ENCODE measurements at places on chromosomes 4 and X.

GRCh38 chr4:141810038-141810711 is 173.8 kb downstream of the IL15 start:
- no peak for DNase-seq

DNA sequence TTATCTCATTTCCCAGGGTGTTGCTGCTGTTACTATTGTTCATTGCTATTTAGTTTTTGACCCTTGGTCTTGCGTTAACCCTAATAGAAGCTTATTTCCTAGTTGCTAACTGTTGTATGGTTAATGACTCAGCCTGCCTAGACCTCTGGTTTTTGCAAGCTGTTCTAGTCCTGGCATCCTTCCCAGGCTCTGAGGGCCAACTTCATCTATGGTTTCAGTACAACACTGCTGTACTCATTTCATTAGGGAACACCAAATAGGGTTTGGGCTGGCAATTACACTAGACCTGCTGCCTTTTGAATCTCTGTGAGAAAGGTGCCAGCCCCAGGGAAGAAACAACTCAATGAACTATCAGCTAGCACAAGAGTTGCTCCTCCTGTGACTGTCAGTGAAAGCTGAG is 59.6 kb downstream of the DCX start:
- no peak for DNase-seq

DNA sequence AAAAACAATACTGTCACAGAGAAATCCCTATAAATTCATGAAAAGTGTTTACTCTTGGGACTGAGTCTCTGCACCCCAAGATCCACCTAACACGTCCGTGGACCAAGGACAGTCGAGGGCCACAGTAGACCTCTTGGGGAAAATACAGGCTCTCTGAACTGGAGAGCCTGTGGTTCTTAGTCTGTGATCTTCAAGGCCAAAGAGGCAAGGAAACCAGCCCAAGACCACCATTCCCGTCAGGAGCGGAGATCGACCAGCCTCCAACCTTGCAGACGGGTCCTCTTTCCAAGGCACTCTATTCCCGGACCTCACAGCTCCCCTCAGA is 1.6 kb upstream of the APBB2 start:
- DNase-seq: no peak

GRCh38 chr4:145271194-145271593 is 90.8 kb upstream of the OTUD4 start:
- no peak for DNase-seq

- DNase-seq: no peak
Observed at GRCh38 chr4:19703391-19703790, 548.3 kb upstream of the SLIT2 start.

- DNase-seq: no peak
Observed at GRCh38 chrX:110331444-110332030, 13.7 kb upstream of the AMMECR1 start.

DNA sequence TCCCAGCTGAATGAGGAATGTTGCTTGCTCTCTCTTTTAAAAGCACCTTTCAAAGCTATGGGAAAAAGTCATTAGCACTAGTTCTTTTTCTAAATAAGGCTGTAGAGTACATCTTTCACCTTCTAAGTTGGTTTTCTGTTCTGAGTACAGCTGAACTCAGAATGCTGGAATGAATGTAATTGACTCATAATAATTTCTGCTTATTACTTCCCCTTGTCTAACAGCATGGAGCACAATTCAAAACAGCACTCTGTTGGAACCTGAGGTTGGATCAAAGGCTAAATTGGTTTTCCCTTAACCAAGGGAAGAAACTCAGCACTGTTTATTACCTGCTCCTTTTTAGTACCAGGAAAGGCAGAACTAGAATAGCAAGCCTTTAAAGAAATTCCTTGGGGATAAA is 33.5 kb upstream of the CYP2U1 start:
- DNase-seq: peak; percentile 25

GRCh38 chrX:64394874-64395567 is at the start of gene MTMR8:
MTMR8 (minus strand) TSS chrX:64395452; CDS start chrX:64395363, 89 bp downstream.
- peak; percentile 77 for DNase-seq

- DNase-seq: no peak
Observed at GRCh38 chr4:13887010-13887409, 259.5 kb upstream of the BOD1L1 start.

GRCh38 chr4:41918278-41918677 is 17.0 kb upstream of the TMEM33 start:
- no peak for DNase-seq

DNA sequence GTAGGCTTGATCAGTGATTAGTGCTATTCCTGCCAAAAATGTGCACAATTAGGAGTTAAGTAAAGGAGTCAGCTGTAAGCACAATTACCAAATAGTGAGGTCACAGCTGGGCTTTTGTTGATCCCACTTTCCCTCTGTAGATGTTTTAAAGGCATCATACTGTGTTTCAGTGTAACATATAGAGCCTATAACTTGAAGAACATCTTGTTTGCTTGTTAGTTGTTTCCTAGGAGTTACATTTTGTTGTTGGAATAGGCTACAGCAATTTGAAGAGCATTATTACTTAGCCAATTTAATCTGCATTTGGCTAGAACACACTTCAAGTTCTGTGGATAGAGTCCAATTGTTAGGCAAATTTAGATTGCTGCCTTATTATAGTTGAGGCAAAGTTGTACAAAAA is 210.7 kb upstream of the MAD2L1 start:
- DNase-seq: no peak

GRCh38 chrX:38847903-38848230 is 46.6 kb downstream of the MID1IP1 start:
- no peak for DNase-seq

DNA sequence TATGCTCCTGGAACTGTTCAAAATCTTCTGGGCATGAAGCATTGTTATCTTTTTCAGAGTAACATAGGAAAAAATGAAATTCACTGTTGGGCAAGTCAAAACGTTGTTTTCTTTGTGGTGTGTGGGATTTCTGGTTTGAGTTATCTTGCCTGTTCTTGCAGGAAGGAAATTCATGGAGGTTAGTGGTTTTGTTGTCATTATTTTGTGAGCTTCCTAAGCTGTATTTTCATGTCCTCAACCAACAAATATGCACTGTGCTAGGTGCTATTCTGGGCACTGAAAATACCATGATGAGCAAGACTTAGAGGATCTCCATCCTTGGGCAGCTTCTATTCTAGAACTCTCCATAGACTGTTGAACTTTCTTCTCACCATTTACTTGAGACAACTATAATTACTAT is 16.9 kb downstream of the SPINK2 start:
- peak; percentile 69 for DNase-seq

GRCh38 chr4:106582103-106582502 is 213.5 kb upstream of the GIMD1 start:
- no peak for DNase-seq

- no peak for DNase-seq
Observed at GRCh38 chr4:76733068-76733771, 164.7 kb downstream of the SOWAHB start.

DNA sequence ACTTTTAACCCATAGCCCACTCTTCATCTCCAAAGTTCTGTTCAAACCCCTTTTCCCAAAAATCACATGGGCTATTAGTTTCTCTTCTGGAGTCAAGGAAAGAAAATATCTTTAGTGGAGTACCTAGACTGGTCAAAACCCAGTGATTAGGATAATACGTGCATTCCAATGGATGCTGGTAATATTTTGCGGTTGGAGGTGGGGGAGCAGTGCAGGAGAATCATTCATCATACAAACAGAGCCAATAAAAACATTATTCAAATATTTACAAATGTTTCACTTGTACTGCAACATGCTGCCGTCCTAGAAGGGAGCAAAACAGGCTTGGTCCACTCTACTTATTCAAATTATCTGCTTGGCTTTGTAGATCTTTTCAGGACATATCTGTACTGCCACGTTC is 57.2 kb upstream of the RAB9B start:
- DNase-seq: no peak

- DNase-seq: no peak
Observed at GRCh38 chr4:102525504-102525903, 24.3 kb downstream of the NFKB1 start.

- DNase-seq: no peak
Observed at GRCh38 chr4:88940506-88940905, 116.5 kb downstream of the FAM13A start.

- no peak for DNase-seq
Observed at GRCh38 chrX:139826065-139827044, 106.5 kb downstream of the ATP11C start.

- no peak for DNase-seq
Observed at GRCh38 chr4:40367451-40367850, 32.3 kb downstream of the CHRNA9 start.

DNA sequence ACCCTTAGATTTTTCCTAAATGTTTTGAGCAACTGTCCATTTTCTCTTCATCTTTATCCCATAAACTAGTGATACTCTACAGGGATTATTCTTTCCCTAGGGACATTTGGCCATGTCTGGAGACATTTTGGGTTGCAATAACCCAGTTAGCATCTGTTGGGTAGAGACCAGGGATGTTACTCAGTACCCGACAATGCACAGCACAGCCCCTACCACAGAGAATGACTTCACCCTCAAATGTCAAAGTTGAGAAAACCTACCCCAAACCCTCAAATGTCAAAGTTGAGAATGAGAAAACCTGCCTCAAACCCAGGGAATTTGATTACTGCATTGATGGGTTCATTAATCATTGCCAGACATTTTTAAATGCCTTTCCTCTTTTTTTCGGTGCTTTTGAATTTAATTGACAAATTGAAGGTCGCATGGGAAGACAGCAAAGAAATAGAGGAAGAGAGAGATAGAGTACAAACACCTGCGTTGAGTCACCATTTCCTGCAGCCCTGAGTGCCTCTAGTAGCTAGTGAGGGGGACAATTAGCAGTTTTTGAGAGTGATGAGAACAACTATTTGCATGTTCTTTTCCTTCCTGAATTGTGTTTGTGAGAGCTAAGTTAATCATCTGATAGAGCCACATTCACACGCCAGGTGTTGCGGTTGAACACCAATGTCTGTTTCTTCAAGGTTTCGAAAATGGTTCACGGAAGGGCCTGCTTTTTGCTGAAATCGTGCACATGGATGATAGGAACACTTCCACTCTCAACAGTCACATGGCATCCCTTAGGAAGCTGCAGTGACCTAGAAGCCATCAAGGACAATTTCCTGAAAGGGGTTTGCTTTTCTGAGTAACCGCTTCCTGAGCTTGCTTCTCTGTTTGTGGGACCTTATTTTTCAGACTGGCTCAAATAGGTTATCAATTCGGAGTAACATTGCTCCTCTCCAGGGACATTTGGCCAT is 203.9 kb upstream of the VCX3A start:
- DNase-seq: no peak

- DNase-seq: no peak
Observed at GRCh38 chr4:4485806-4486205, 56.0 kb downstream of the STX18 start.

GRCh38 chr4:14434916-14435315 is 567.4 kb upstream of the CPEB2 start:
- DNase-seq: no peak

DNA sequence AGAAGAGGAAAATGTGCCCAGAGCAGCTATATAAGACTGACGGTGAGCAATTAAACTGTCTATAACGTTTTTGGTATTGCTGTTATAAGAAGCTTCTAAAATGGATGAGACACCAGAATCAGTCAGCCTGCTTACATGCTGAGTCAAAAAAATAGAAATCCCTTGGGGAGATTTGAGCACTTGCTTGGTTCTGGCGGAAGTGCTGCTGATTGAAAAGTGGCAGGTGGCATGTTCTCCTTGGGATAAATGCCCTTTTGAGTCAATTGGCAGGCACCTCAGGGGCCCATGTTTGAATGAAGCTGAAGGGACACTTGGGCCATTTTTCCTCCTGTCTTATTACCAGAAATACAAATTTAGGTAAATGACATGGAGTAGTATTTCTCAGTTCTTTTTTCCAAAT is 148.7 kb downstream of the PTCHD1 start:
- DNase-seq: no peak

- no peak for DNase-seq
Observed at GRCh38 chr4:9983211-9983610, 38.1 kb downstream of the SLC2A9 start.

DNA sequence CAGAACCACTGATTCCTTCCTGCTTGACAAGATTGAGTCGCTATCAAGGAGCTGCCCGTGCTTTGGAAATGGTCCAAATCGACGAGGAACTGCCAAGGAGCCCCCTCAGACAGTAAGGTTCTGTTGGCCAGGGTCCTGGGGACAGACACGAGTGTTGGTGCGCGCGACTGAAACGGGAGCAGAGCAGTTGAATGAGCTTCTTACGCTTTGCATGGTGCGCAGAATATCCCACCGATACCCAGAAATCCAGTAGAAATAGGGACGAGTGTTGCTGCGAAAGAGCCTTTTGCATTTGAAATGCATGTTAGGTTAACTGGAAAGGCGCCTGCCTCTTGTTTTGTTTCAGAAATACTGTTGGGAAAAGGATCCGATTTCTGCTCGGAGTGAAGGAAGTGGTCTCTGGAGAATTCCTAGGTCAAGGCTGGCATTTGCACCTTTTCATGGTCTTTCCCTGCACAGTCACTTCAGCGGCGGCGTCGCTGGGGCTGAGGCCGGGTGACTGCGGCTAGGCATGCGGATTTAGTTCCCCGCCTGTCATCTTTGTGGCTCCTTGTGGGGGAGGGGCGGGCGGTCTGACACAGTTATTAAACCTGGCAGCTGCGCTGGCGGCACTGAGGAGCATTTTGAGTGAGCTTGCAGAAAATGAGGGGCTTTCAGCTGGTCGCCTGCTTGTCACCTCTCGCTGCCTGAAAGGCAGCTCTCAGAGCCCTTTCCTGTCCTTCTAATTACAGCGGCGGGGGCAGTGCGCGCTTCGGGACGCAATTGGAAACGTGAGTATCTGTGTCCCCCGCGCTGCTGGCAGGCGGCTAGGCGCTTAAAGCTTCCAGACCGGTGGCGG is 51.5 kb upstream of the TRIM2 start:
- peak; percentile 58 for DNase-seq

DNA sequence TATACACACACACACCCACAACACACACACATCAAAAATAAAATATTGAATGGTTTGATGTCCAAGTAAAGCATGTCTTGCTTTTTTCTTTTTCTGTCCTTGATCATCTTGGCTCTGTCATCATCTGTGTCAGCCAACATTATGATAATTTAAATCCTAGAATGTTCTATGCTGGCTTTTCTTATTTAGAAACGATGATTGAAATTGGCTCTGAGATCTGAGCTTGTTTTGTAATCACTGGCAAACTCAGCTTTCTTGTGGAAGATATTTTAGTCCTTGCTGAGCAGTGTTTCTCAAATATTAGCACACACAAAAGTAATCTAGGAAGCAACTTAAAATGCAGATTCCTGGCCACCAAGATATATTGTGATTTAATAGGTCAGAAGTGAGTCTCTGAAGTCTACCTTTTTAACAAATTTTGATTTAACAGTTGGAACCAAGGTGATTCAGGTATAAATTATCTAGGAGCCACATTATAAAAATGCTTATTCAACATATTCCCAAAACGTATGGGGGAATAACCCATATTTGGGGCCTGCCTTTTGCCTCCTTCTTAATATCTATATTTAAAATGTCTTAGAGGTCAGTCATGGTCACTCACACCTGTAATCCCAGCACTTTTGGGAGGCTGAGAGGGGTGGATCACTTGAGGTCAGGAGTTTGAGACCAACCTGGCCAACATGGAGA is 24.0 kb upstream of the DSPP start:
- DNase-seq: no peak

- DNase-seq: no peak
Observed at GRCh38 chr4:165609653-165610052, 230.8 kb downstream of the CPE start.

All from activated CD4-positive, alpha-beta T cell treated with anti-CD3 and anti-CD28 coated beads, Interleukin-2, amount 50 U/mL, for 16 hours (primary cell).